ENCODE measurements at places on chromosomes 3 and 15. TPM values are rescaled to one million over a fixed set of nuclear protein-coding genes. Genes with fewer than 3 reads are reported as not detected.

GRCh38 chr15:29141308-29142128, 128.1 kb downstream of the NSMCE3 start:
- DNase-seq = no peak

DNA sequence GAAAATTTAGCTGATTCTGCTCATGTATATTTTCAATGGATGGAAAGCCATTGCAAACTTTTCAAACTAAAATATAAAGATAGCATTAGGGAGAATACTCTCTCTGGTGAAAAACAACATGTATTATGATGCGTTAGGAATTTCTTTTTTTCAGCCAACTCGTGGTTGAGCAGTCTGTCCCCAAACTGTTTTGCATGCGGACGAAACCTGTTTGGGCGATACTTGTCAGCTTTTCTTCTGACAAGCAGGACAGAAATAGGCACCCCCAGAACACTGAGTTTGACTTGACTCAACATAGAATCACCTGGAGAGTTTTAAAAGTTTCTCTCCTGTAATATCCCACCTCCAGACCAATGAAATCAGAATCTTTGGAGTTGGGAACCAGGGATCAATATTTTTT, 417.5 kb upstream of the TPRG1 start:
- no peak for DNase-seq

DNA sequence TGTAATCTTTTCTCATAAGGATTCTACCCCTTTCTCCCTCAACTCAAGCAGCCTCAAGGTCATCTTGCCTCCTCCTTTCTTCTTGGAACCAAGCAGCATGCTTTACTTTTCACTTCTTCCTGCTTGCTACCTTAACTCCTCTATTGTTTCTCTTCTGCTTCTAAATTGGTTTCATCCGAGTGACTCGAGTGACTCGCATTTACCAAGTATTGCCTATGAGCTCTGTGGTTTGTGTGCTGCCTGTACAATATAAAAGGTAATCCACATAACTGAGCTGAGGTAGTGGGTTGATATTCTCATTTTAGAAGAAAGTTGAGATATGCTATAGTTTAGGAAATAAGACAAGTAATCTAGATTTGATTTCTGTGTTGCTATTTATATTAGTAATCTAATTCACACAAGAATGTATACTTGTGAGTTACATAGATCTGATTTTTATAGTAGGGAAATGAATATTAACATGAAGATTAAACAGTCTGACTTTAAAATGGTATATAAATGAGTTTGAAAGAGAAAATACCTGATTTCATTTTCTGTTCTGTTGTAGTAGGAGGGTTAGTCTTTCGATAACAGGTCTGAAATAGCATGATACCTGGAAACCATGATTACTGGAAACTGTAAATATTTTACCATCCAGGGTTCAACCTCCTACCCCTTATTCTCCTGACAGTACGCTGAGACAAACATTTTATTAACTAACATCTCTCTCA, 5.5 kb downstream of the HHLA2 start:
- DNase-seq = no peak

DNA sequence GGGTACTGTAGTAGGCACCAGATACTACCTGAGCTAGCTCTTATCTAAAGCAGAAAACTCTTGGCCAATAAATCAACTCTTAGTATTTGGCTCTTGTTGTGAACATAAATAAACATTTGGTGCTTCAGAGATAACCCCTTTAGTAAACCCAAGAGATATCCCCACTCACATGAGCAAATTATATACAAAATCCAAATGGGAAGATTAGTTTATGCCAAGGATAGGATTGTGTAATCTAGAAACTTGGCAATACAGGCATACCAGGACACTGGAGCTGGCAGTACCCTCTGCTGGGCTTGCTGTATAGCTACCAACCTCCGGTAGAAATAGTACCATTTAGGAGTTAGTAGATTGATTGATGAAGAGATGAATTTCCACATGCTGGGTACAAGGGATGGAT, 127.0 kb downstream of the LIPC start:
- no peak for DNase-seq

DNA sequence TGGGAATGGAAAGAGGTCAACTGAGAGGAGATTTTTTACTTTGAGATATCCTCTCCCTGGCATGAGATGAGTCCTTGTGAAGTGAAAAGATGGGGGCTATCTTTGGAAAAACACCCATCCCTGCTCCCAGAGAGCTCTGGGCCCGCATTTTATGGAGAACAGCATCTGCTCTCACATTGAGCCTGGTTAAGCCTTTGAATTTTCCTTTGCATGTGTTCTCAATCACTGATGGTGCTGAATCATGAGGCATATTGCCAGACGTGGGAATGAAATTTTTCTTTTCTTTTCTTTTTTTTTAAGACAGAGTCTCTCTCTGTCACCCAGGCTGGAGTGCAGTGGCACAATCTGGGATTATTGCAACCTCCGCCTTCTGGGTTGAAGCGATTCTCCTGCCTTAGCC, 24.4 kb downstream of the TMEM45A start:
- no peak for DNase-seq

DNA sequence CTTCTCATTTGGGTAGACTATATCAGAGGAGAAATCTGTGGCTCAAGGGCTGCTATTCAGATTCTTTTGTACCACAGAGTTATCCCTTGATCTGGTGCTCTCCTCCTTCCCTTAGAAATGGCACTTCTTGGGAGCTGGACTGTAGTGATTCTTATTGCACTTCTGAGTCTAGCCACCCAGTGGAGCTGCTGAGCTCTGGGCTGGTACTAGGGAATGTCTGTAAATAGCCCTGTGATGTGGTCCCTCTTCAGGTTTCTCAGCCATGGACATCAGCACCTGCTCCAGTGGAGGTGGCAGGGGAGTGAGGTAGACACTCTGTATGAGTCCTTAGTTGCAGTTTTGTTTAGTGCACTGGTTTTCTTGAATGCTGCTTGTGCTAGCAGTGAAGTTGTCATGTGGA, 1292.6 kb downstream of the SI start:
- no peak for DNase-seq

DNA sequence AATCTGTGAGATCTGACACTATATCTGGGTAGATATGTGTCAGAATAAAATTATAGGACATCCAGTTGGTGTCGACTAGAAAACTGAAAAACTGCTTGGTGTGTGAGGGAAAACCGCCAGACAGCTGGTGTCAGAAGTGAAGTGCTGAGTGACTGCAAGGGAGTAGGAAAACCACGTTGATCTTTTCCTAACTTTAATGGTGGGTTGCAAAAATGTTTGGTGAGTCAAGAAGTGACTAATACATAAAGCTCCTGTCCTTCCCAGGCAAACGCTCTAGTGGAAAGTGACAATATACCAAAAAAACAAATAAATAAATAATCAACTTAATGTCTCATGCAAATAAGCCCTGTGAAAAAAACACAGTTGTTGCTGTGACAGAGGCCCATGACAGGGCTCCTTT, 7.3 kb upstream of the CD96 start:
- DNase-seq = no peak

- no peak for DNase-seq
Measured at GRCh38 chr3:66437341-66437929, 63.4 kb downstream of the LRIG1 start.

DNA sequence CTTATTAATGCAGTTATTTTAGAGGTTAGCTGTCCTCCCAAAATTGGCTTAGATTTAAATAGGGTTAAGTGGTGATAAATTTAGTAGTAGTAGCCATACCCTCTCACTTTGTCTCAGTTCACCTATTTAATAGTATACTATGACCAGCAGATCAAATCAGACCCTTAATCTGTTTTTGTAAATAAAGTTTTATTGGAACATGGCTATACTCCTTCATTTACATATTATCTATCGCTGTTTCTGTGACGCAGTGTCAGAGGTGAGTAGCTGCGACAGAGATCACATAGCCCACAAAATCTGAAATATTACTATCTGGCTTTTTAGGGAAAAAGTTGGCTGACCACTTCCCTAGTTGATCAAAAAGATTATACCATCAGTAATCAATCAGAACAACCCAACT, 113.2 kb downstream of the FILIP1L start:
- DNase-seq = no peak

DNA sequence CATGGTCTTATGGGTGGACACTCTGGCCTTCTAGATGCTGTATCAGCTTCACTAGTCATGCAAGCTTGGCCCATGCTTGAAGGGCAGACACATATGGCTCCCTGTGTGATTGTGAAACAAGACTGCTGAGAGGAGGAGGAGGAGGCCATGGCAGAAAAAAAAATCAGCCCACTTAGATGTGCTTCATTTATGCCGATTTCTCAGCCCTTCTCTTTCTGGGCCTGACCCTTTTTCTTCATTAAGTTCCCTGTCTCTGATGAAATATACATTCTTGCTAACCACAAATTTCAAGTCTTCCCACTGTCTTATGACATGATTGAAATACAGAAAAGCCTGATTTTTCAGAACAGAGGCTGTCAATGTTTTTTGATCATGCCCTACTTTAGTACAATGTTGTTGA, 213.0 kb upstream of the FEZF2 start:
- DNase-seq = no peak

GRCh38 chr3:24591661-24592555, 97.3 kb upstream of the THRB start:
- DNase-seq = no peak

GRCh38 chr3:67377299-67377698, 277.1 kb downstream of the SUCLG2 start:
- no peak for DNase-seq

DNA sequence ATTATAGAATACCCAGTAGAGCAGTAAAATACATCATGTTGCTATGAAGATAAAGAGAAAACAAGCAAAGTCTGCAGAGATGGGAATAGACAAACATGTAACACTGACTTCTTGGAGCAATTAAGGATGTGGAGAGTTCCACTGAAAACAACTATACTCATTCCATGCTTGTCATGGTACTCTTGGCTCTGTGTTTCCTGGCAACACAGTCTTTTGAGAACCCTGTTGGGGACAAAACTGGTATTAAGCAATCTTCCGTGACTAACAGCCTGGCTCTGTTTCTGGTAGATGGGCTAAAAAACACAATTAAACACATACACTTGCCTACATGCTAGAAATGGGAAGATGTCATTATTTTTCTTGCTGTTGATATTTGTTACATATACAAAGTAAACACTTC, 1212.3 kb upstream of the GBE1 start:
- no peak for DNase-seq

The MCTP2 gene
- 7.4 TPM for polyA plus RNA-seq

The MITF gene
- polyA plus RNA-seq = 4.1 TPM

The UROC1 gene
- not detected for polyA plus RNA-seq

The DUOXA2 gene
- polyA plus RNA-seq = not detected
